IMR-90 (cell line): ENCODE measurements at places on chromosomes 5 and 9. TPM values are rescaled to one million over a fixed set of nuclear protein-coding genes. Genes with fewer than 3 reads are reported as not detected.
A peak's percentile ranks its signal among the peaks of the same experiment; 100 is the strongest.

Gene TMEM252
- total RNA-seq, result not detected in 2 replicates

- DNase-seq, result no peak
Measured at GRCh38 chr5:2867373-2867933, 116.0 kb upstream of the IRX2 start.

- no peak for DNase-seq
Measured at GRCh38 chr9:134190232-134191121, 26.1 kb upstream of the RNU6ATAC start.

Gene ERAP2
- 18.3 and 21.3 TPM in 2 replicates for total RNA-seq

- peak; percentile 72 for DNase-seq
Measured at GRCh38 chr5:9540791-9541190, 5.1 kb downstream of the SEMA5A start.

GRCh38 chr9:14165376-14166035 lies 148.4 kb downstream of the NFIB start:
- no peak for DNase-seq

Gene NPM1
- total RNA-seq, result 856 and 1,596 TPM in 2 replicates

Gene CCNO
- not detected in 2 replicates for total RNA-seq

GRCh38 chr5:7745882-7746610 lies 104.9 kb downstream of the CFAP90 start:
- peak; percentile 59 for DNase-seq
